Stimulated activated CD4-positive, alpha-beta T cell treated with anti-CD3 and anti-CD28 coated beads, Interleukin-4, amount 100 ng/mL, for 1 hour (primary cell): ENCODE measurements at places on chromosomes 7 and 10.

GRCh38 chr7:104534149-104534548 lies 205.7 kb downstream of the LHFPL3 start:
- no peak for DNase-seq

DNA sequence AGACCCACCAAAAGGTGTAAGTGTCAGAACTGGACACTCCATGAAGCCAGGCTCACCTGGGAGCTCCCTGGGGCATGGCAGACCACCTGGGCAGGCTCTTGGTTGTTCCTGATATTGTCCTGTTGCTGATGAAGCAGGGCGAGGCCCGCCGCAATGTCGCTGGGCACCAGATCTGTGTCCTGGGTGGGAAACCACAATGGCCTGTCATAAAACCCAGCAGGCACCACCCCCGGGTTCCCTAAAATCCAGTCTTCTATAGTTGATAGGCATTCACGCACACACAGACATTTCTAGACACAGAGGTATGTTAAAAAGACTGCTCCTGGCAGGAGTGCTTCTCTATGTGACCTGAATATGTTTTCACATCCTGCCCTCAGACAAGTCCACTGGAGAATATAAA lies 15.0 kb downstream of the DAGLB start:
- DNase-seq: no peak

DNA sequence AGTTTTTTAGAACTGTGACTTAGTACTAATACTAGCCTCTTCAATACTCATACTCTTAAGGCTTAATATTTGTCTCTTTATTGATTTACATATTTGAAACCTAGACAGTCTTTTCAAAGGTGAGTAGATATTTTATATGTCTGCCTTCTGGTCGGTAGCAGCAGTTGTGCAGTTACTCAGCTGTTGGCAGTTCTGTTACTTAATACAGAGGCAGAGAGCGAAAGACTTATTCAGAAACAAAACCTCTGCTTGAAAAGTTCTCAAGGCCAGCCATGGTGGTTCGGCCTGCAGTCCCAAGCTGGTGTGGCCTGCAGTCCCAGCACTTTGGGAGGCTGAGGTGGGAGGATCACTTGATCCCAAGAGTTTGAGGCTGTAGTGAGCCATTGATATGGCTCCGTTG lies 84.2 kb downstream of the AUTS2 start:
- no peak for DNase-seq

DNA sequence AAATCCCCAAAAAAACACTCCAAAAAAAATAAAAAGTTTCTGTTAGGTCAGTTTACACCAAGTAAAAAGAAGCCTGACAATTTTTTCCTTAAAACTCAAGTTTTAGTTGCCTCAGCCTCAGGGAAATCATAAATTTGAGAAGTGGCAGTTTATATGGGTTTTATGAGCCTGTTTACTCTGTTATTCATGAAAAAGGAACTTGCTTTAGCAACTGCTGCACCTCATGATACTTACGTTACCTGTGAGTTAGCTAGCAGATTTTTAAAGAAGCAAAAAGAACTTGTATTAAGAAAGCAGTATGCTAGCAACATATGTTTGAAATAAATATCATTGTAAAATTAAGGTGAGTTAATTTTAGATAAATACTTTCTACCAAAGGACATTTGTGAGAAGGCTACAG lies 1264.5 kb upstream of the PHF14 start:
- no peak for DNase-seq

GRCh38 chr7:35390146-35390545 lies 136.2 kb upstream of the TBX20 start:
- no peak for DNase-seq

- DNase-seq: no peak
Observed at GRCh38 chr10:17075533-17076359, 53.9 kb downstream of the CUBN start.

- DNase-seq: no peak
Observed at GRCh38 chr7:135253851-135254771, 20.5 kb downstream of the STRA8 start.

DNA sequence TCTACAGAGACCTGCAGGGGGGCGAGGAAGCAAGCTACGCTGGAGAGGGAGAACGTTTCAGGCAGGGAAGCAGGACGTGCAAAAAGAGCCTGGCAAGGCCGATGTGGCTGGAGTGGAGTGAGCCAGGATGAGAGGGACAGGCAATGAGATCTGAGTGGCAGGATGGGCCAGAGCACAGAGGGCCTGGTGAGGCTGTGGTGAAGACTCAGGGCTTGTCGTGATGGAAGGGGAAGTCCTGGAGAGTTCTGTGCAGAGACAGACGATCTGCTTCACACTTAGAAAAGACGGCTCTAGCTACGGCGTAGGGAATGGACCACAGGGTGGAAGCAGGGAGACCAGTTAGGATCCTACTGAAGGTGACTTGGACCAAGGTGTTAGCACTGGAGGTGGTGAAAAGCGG lies 87.0 kb downstream of the SH3PXD2A start:
- DNase-seq: no peak

DNA sequence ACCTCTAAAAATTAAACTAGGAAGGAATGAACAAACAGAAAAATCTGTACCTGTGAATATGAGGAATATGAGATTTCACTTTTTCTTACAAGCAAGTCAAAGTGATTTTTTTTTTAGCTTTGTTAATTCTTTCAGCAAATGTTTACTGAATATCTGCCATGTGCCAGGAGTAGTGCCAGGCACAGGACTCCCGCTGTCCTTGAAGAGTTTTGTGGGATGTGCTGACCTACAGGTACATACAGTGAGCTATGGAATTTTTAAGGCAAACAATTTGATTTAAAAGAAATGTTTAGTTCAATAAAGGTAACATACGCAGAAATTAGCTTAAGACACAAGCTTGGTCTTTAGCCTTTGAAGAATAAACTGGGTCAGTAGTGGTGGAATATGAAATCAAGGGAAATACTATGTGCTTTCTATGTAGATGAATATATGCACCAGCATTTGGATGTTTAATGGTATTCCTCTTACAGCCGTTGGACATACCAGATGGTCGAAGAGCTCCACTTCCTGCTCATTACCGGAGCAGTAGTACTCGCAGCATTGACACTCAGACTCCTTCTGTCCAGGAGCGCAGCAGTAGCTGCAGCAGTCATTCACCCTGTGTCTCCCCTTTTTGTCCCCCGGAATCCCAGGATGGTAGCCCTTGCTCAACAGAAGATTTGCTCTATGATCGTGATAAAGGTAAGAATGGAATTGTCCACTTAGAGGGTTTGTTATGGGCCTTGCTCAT lies 102.0 kb downstream of the GLCCI1 start:
- DNase-seq: no peak

GRCh38 chr7:141359262-141359661 lies 191.9 kb upstream of the AGK start:
- no peak for DNase-seq

DNA sequence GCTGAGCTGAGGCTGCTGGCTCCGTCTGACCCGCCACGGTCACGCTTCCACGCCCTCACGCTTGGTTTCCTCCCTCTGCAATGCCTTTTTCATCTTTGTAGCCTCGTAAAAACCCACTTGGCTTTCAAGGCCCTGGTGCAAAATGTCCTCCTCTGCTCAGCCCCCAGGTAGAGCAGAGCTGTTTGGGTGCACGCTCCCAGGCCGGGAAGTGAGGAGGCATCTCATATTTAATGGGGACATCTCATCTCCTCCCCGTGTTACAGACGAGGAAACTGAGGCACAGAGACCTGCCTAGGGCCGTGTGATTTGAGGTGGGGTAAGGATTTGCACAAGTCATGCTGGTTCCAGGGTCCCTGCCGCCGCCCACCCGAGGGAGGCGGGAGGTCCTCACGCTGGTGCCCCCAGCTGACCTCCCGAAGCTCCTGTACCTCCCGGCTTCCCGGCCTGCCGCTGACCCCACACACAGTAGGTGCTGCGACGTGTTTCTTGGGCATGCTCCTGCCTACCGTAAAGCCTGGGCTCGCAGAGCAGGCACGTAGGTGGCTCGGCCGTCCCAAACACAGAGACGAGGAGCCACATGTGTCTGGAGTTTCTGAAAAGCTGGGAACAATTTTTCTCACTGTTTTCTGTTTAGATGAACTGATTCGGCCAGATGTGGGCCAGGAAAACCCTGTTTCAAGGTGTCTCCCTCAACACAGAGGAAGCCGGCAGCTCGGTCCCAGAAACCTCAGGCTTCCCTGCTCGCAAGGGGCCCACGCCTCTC lies 11.5 kb downstream of the FOXL3 start:
- no peak for DNase-seq

- no peak for DNase-seq
Observed at GRCh38 chr10:103982639-103983038, 15.7 kb downstream of the SLK start.

DNA sequence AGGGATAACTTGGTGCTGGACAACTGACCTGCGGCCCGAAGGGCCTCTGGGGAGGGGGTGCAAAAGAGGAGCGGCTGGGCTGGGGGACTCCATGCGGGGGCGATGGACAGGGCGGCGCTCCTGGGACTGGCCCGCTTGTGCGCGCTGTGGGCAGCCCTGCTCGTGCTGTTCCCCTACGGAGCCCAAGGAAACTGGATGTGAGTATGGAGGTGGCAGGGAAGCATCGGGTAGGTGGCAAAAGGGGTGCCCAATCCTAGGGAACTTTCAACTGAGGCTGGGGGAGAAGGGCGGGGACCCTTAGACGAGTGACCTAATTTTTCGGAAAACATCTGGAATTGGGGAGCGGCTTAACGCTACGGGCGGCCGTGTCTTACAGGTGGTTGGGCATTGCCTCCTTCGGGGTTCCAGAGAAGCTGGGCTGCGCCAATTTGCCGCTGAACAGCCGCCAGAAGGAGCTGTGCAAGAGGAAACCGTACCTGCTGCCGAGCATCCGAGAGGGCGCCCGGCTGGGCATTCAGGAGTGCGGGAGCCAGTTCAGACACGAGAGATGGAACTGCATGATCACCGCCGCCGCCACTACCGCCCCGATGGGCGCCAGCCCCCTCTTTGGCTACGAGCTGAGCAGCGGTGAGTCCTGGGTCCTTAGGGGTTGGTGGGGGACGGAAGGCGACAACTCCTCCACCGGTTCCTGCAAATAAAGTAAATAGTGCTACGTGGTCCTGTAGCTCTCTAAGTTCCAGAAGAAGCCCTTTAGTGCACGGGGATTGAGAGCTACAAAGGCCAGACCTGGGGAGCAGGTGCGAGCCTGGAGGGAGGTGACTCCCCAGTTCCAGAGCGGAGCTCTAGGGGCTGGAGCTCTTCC lies 622 bp downstream of the WNT16 start:
- DNase-seq: no peak

- DNase-seq: no peak
Observed at GRCh38 chr7:81604808-81605174, 165.1 kb downstream of the HGF start.

DNA sequence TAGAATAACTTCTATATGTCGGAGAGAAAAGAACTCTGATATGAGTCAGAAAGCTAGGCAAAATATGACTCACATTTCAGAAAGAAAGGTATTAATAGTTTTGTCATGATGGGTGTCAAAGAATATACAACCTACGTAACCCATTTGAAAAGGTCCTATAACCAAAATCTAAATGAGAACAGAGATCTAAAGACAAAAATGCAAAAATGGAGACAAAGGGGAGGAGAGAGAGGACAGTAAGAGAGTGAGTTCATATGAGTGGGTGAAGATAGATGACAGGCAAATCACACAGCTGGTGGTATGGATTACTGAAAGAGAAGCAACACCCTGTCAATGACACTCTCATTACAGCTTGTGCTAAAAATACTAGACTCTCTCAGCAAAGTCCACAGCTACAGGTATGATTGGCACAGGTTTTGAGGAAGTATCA lies 25.6 kb downstream of the ANKMY2 start:
- DNase-seq: no peak

DNA sequence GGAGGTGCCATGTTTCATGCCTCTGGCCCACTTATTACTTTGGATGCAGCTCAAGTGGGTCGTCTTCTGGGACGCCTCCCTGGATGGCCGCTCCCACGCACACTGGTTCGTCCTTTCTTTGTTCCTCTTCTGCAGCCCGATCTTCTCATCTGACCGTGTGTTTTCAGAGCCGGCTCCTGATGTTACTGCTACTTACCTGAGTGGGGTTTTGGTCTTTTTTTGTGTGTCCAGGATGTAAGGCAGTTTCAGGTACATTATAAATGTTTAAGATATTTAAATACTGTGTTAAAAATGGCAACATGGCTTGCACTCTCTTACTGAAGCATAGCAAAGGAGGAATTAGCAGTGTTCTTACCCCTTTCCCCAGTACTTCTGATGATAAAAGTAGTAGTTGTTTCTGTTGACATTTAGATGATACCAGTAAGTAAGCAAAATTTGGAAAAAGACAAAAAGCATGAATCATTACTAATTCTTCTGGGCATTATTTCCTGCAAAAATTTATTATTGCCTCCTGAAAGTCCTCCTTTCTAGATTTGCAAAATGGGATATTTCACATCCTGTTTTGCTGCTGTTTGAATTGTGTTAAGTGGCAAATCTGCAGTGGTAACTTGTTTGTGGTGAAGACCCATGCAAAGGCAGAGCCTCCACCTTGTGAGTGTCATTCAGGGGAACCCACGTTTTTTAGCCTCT lies 59.4 kb downstream of the SHH start:
- DNase-seq: no peak

- DNase-seq: no peak
Observed at GRCh38 chr10:129223363-129223762, 243.7 kb upstream of the MGMT start.

- no peak for DNase-seq
Observed at GRCh38 chr10:45387096-45387893, 13.3 kb downstream of the ALOX5 start.

DNA sequence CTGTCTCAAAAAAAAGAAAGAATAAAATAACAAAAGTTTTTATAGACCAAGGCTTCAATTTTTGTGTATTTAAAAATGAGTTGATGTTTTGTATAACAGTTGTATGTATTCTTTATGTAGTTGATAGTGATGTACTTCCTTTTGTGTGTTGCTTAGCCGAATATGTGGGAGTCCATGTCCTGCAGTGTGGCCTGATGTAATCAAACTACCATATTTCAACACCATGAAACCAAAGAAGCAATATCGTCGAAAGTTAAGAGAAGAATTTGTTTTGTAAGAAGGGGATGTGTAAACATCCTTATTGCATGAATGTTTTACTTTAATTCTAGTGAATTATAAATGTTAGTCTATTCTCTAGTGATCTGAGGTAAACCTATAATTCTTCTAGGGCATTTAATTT lies 56.6 kb downstream of the MPLKIP start:
- DNase-seq: no peak

DNA sequence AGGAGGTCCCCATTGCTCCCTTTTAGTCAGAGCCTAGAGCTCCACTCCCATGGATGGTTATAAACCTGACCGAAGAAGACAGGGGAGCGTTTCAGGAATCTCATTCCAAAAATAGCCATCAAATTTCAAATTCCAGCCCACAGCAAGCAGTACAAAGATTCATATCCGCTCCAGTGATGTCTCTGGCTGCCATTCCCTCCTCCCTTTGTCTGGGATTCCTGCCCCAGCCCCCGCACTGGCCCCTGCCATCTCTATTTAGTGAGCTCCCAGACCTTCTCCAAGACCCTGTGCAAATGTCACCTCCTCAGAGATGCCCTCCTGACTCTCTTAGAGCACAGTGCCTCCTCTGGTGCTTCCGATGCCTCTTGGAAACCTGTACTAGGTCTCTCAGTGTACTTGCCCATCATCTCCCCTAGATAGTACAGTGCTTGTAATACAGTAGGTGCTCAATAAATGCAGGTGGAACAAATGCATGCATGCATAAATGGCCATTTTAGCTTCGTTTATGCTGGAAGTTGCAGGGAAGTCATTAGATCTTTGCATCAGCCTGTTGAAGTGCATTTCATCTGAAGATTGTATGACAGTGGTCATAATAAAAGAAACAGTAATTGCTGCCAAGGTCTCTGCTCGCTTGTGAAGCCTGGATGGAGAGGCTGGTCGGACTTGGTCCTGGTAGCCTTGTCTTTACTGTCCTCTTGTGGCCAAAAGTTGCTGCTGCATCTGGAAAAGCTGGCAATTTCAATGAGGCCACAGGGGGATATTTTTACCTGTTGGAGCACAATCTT lies 32.0 kb upstream of the HABP2 start:
- peak; percentile 7 for DNase-seq

GRCh38 chr7:12358694-12359093 lies 45.0 kb downstream of the VWDE start:
- no peak for DNase-seq
